ENCODE measurements at places on chromosomes 3 and 15.
A peak's percentile ranks its signal among the peaks of the same experiment; 100 is the strongest.

- no peak for DNase-seq
Observed at GRCh38 chr15:69758291-69758771, 305.7 kb downstream of the RPLP1 start.

DNA sequence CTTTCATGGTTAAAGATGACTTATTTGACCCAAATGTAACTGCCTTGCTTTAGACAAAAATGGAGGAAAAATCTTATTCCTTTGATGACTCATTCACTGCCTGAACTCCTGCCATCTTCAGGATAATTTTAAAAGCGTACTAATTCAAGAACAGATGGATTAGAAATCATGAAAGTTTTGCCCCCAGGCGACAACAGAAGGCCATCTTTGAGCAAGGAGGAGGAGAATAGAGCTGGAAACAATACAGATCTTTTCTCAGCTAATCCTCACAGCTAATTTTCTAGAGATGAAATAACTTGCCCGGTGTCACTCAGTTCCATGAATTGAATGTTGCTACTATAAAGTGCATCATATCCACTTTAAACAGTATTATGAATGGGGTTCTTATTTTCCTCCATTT is 324.7 kb upstream of the RARB start:
- no peak for DNase-seq

DNA sequence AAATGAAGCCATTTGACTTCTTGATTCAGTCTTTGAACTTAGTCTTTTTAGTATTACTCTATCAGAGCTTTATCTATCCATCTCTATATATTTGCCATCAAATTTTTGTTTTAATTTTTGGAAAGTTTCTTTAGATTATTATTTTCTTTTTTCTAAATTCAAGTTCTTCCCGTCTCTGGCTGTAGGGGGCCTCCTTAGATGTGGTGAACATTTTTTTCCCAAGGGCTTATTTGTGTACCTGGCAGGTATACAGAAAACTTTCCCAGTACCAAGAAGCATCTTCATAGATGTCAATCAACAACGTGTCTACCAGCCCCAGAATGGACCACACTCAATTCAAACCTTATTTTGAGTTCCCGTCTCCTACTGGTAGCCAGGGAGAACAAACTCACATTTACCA is 486.8 kb upstream of the CNTN4 start:
- DNase-seq, result no peak

- no peak for DNase-seq
Observed at GRCh38 chr3:113094337-113095221, 103.8 kb downstream of the GTPBP8 start.

DNA sequence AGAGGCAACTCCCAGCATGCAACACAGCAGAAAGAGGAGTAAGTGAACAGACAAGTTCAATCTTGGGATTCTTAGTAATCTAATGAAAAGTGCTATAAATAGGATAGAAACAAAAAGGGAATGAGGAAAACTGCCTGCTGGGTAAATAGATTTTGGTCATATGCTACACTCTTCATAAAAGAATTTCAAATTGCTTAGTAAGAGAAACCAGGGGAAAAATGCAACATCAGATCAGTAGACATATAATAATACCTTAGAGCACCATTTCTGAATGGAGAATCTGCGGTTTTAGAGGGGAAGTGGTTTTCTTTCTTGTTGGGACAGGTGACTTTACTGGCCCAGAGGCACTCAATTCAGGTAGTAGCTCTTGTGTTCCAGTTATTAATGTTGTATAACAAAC is 13.4 kb upstream of the TBC1D5 start:
- DNase-seq, result no peak

DNA sequence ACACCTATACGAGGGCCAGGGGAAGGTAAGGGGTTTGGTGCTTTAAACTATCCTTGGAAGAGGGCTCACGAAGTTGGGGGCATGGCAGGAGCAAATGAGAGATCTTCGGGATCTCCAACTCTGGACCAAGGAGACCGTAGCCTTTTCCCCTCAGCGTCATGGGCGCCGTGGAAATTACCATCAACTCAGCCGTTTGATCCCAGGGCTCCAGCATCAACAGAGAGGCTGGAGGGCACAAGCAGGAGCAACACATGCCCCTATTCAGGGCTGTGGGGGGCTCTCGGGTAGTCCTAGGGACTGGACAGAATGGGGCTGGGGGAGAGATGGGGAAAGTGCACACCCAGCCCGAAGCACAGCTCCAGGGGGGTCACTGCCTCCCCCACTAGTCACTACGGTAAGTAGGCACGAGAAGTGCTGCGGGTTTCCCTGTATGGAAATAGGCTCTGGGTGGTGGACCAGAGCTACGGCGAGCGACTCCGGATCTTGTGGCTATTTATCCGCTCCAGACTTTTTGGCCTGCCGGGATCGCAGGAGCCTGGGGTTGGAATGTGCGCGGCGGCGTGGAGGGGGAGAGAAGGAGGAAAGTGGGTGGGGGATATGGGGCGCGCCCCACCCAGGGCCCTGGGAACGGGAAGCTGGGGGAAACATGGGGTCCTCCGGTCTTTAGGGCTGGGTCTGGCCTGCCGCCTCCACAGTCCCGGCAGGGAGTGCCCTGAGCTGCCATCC is 539 bp upstream of the LAMB2 start:
- no peak for DNase-seq

DNA sequence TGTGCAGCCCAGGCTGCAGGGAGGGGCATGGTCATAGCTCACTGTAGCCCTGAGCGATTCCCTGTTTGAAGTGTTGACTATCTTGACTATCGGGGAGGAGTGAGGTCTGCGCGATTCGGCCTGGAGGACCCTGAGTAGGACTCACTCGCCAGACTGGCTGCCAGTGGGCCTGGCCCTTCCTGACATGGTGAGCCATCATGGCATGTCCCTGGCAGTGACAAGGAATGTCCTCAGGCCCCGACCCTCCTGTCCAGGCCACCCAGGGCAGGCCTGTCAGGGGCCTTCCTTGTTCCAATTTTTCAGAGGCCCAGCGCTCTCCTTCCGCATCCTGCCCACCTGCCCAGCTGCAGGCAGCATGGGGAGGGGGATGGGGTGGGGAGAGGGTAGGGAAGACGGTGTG is 5.2 kb upstream of the OCA2 start:
- DNase-seq, result no peak

DNA sequence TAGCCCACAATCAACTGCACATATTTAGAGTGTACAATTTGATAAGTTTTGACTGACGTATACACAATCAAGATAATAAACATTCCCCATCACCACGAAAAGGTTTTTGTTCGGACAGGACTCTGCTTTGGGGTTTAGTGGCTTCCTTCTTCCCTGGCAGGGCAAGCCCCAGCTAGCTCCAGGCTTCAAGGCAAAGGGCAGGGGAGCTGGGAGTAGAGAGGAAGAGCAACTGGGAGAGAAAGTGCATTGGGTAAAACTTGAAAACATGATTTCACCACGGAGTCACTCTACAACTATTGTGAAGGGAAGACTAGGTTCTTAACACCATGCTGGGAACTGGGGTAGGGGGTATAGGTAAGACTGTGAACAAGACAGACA is 185.1 kb upstream of the UBE2E1 start:
- no peak for DNase-seq

DNA sequence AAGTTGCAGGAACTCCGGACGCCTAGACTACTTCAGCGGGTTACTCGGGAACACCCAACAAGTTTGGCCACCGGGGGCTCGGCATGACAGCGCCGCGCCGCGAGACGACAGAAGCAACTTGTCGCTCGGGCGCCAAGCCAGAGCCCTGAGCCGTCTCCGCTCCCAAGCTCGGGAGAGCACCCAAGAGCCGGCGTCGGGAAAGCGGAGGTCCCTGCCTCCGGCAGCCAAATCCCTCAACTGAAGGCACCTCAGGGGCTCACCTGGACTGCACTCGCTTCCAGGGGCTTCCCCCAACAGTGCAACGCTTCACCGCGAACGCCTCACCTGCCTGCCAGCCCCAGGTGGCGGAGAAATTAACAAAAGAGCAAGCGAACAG is 640 bp downstream of the MB21D2 start:
- DNase-seq, result peak; percentile 47

DNA sequence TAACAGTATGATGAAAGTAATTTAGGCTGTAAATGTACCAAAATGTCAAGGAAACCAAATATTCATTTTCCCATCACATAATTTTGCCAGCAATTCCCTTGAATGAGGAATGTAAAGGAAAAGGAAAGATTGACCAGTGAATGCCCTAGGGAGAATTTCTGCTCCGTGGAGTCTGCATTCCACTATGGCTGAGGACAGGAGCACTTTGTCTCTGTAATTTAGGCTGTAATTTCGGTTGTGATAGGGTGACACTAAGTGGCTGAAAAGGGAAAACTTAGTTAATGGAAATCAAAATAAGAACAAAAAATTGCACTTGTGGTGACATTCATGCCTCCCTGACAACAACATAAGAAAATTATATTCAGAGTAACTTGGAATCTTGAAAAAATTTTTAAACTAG is 8.3 kb upstream of the TMEM207 start:
- no peak for DNase-seq

- no peak for DNase-seq
Observed at GRCh38 chr3:9630550-9631139, 18.7 kb upstream of the MTMR14 start.

DNA sequence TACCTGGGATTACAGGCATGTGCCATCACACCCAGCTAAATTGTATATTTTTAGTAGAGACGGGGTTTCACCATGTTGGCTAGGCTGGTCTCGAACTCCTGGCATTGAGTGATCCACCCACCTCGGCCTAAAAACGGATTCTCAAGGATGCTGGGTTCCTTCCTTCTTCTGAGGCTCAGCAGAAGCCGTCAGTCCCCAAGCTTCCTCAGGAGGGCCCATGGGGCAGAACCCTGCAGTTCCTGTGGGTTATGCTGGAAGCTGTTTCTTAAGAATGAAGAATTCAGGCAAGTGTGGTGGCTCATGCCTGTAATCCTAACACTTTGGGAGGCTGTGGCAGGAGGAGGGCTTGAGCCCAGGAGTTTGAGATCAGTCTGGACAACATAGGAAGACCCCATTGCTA is 29.0 kb upstream of the ZNF710 start:
- no peak for DNase-seq

- peak; percentile 3 for DNase-seq
Observed at GRCh38 chr3:87088993-87089841, 98.3 kb upstream of the VGLL3 start.
